Chondrocyte (in vitro differentiated cells): ENCODE measurements at places on chromosomes 3 and 15. TPM values are rescaled to one million over a fixed set of nuclear protein-coding genes. Genes with fewer than 3 reads are reported as not detected.

CCDC191 gene
- 2.9 to 3.4 TPM (median 3.2 TPM) in 3 replicates for total RNA-seq

ADAM10 gene
- total RNA-seq: 147 to 181 TPM (median 148 TPM) in 3 replicates

ADGRG7 gene
- not detected in 3 replicates for total RNA-seq

TEX55 gene
- total RNA-seq: not detected in 3 replicates

CLSTN2 gene
- total RNA-seq: 63.7 to 92.7 TPM (median 65.0 TPM) in 3 replicates

DNA sequence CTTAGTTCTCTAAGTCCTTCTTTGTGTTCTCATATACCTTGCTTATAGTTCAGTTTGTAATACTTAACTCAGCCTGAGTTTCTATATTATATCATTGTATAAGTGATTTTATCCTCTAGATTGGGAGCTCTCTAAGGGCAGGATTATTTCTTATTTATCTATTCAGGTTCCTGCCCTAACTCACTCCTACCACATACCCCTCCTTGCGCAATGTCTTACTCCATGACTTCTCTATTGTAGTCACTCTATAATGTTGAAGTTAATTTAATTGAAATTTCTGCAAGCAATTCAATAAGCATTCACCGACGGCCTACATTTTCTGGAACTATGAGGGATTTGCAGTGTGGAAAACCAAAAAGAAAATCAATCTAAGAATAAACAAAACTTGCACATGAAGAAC, 3.6 kb upstream of the OR5K4 start:
- DNase-seq: no peak

- no peak for DNase-seq
Observed at GRCh38 chr3:83063446-83063845, 1302.0 kb upstream of the GBE1 start.

DNA sequence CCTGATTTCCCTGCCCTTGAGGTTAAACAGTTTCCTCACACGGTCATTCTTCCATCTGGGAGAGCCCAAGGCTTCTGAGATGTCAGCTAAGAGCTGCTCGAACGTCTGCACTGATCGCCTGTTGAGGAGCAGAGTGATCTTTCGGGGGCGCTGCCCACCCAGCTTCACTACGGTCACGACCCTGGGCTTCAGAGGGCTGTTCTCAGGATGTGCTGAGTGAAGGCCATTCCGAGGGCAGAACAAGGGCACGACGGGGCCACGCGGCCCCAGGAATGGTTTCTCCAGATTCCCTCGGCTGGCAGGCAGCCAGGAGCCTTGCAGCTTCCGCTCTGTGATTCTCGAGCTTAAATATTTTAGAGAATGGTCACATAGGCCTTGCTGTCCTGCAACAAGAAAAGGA, 25.7 kb downstream of the DCLK3 start:
- no peak for DNase-seq

DNA sequence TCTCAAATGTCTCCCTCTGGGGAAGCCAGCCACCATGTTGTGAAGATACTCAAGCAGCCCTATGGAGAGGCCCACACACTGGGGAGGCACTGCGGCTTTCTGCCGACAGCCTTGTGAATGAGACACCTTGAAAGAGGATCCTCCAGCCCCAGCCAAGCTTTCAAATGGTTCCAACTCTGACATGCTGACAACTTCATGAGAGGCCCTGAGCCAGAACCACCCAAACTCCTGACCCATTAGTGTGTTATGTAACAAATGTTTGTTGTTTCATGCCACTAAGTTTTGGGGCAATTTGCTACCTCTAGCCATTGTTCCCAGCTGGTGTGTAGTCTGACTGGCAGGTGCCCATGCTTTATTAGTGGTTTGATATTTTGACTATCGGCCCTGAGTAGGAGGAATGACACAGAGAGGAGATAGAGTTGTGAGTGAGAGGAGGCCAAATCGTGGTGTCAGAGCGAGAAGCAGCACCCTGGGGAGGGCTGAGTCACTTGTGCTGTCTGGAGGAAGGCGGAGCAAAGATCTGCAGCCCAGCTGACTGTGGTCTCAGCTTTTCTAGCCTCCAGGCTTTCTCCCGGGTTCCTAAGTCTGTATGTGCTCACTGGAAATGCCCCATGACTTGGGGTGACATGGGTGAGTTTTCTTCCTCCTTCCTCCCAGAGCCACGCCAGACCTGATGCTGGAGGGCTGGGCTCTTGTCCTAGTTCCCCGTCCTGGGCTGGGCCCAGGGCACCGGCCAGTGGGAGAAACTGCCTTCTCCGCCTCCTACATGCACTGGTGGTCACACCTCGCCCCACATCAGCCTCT, 56.7 kb upstream of the BLM start:
- no peak for DNase-seq

DNA sequence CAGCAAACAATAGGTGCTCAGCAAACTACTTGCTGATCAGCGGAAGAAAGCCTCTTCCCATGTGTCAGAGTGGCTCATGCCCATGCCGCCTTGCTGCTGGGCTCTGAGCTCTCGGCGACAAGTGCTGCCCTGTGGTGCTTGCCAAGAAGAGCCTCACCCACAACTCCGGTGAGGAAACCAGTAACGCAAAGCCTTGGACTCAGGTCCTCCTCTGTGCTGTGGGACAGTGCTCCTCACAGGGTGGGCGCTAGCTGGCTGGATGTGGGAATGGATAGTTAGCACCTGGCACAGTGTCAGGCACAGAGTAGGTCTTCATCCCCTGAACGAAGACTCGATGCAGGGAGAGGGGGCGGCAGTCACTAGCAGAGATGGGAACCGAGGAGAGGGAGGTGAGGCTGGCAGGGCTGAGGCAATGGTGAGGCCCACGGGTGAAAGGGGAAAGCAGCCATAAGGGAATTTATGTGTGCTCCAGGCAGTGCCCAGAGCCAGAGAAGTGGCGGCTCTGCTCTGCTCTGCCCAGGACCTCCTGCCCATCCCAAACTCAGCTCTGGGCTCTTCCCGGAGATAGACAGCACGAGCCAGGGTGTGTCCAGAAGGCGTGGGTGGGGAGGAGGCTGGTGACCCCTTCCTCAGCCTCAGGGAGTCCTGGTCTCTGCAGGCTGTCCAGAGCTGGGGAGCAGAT, 55.7 kb downstream of the IQSEC1 start:
- DNase-seq: peak; percentile 59

DNA sequence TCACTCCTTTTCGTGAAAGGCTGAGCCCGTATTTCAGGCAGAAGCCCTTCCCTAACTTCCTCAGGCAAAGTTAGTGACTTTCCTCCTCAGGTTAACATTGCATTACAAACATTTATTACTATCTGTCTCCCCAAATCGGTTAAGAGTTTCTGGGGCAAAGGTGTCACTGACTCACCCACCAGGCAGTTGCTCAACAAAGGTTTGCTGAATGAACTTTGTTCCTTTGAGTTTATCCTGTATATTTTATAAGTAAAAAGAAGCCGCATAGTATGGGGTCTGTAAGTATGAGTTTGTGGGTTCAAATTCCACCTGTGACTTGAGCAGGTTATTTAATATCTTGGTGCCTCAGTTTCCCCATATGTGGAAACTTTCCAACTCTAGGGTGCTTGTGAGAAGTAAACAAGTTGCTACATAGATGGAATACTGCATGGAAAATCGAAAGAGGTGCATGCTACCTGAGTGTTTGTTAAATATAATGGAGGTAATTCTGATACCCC, 177.7 kb downstream of the THRB start:
- DNase-seq: no peak

GRCh38 chr3:193481436-193481835, 73.3 kb downstream of the ATP13A4 start:
- no peak for DNase-seq

GRCh38 chr3:9815986-9816385, 5.9 kb downstream of the TTLL3 start:
- peak; percentile 83 for DNase-seq

DNA sequence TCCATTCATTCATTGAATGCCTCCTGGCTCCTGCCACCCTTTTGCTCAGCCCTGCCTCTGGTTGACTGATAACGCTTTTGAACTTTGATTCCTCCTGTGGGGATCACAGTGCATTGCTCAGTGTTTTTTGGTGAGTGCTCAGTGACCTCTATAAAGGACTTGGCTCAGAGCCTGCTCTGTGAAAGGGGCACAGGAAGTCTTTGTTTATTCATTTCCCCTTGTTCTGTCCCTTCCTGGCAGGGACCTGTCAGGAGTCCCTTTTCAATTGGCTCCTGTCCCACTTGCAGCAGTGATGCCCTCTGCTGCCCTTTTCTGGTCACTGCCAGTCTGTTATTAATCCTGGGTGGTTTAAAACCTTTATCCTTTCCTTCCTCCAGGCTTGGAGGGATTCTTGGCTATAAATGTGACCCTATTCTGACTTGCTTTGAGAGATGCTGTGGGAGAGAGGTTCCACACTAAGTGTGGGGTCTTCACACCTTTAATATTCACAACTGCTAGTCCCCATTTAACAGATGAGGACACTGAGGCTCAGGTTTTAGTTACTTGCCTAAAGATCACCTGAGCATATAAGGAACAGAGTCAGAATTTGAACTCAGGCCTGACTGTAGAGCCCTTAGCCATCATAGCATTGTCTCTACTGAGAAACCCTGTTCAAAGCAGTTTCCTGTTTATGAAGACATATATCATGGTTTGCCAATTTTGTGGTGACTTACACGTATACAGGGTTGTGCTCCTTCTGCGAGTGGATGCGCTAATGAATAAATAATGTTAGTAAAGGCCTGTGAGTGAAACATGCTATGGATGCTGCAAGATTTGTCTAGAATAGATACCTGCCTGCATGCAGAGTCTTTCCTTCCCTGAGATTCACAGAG, 23.2 kb upstream of the TATDN2 start:
- DNase-seq: no peak

- DNase-seq: no peak
Observed at GRCh38 chr3:143601723-143602484, 246.4 kb downstream of the SLC9A9 start.

DNA sequence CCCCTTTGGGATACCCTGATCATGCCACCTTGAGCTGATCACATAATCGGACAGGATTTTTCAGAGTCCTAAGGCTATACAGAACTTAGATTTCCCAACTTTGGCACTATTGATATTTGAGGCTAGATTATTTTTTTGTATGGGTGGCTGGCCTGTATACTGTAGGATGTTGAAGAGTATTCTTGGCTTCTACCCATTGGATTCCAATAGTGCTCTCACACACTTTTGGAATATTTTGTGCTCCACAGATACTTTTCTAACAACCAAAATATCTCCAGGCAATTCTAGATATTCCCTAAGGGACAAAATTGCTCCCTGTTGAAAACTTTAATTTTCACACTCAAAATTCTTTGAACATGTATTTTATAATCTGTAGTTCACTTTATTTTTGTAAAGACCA, 125.1 kb downstream of the ABI3BP start:
- DNase-seq: no peak

DNA sequence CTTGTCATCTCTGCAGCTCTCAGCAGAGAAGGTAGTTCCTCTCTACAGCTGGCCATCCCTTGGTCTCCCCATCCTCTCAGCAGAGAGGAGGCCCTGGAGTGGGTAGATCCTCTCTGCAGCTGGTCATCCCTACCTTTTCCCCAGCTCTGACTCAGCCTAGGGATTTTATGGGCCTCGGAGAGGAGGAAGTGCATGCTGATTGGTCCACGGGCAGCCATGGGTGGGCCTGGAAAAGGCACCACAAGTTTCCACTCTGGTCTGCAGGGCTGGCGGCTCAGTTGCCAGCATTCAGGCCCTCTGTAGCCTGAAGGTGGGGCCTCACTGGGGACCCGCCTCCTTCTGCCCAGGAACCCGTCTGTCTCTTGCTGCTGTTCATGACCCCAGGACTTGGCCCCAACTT, 36.9 kb downstream of the NR1D2 start:
- DNase-seq: no peak

GRCh38 chr3:117499189-117499870, 789.8 kb downstream of the TUSC7 start:
- DNase-seq: no peak

DNA sequence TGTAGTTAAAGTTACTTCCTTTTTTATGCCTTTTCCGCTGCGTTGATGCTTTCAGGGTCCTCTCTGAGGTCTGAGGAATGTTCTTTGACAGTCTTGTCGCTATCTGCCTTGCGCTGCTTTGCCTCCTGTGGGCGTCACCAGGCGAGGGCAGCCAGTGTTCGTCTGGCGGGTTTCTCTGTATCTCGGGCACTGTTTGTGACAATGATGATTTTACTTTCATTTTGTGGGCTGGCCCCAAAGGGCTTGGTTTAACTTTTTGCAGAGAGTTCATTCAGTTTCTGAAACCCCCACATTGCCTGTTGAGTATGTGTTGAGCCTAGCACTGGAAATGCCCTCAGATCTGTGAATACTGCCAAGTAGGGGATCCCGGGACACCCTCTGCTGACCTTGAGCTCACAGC, 24.6 kb upstream of the SACM1L start:
- no peak for DNase-seq
